Osteoblast (primary cell): ENCODE measurements at places on chromosomes 13 and 19. TPM values are rescaled to one million over a fixed set of nuclear protein-coding genes. Genes with fewer than 3 reads are reported as not detected.

DNA sequence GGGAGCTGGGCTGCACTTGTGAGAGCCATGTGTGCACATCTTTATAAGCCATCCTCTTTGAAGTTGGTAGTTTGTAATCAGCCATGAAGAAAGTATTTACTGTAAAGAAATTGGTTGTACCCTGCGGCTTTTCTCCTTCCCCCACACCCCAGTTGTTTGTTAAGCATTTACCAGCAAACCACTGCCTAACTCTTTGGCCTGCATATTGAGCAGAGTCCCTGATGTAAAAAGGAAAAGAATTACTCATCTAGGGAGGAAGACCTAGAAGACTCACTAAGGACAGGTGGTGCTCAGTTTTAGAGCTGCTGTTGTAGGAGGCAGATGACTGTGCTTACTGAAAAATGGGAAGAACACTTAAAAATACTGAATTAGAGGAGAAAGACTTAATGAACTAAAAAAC is 245.3 kb downstream of the PCCA start:
- no peak for DNase-seq
- peaks cover 4% of the 10 kb centered on the region for H3K4me1 ChIP-seq
- H3K36me3 ChIP-seq = no peaks in the 10 kb centered on the region
- no peak overlapping the region for H3K4me3 ChIP-seq
- no peak overlapping the region for H3K27ac ChIP-seq

The HRC gene
- not detected in 2 replicates for total RNA-seq

DNA sequence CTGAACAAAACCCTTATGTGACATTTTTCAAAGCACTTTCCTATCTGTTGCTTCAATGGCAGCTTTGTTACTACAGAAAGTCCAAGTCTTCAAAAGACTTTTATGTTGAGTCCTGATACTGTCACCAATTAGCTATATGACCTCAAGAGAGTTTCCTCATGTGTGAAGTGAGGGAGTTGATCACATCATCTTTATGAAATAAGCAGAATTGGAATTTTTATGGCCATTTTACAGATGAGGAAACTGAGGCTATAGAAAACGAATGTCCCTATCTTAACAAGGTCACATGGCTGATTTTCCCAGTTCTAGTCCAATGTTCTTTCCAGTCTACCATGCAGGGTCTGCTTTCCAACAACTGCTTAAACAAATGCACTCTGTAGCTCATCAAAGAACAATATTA is 2.6 kb downstream of the TNFRSF19 start:
- H3K4me3 ChIP-seq = peak overlapping the region; percentile 59
- H3K27ac ChIP-seq = no peak overlapping the region
- DNase-seq = no peak
- peaks cover 4% of the 10 kb centered on the region for H3K27me3 ChIP-seq
- peaks cover 3% of the 10 kb centered on the region for H3K4me1 ChIP-seq
- H3K36me3 ChIP-seq = no peaks in the 10 kb centered on the region

- no peaks in the 10 kb centered on the region for H3K27me3 ChIP-seq
- H3K27ac ChIP-seq = peak overlapping the region; percentile 87
- H3K4me1 ChIP-seq = peaks cover 20% of the 10 kb centered on the region
- peak overlapping the region; percentile 100 for H3K4me3 ChIP-seq
- peaks cover 16% of the 10 kb centered on the region for H3K36me3 ChIP-seq
Observed at GRCh38 chr19:2476451-2477140, 669 bp downstream of the GADD45B start.

The UBE2L5 gene
- total RNA-seq = 0.59 TPM in 1 of 2 replicates, not detected in the other

- no peak overlapping the region for H3K4me3 ChIP-seq
- H3K27me3 ChIP-seq = no peaks in the 10 kb centered on the region
- no peak overlapping the region for H3K27ac ChIP-seq
- DNase-seq = peak; percentile 43
- H3K36me3 ChIP-seq = no peaks in the 10 kb centered on the region
- peaks cover 4% of the 10 kb centered on the region for H3K4me1 ChIP-seq
Observed at GRCh38 chr13:59680429-59681024, 483.2 kb downstream of the DIAPH3 start.

The NCR1 gene
- total RNA-seq = 0.36 and 0.59 TPM in 2 replicates

The CEACAM4 gene
- total RNA-seq = not detected in 2 replicates

DNA sequence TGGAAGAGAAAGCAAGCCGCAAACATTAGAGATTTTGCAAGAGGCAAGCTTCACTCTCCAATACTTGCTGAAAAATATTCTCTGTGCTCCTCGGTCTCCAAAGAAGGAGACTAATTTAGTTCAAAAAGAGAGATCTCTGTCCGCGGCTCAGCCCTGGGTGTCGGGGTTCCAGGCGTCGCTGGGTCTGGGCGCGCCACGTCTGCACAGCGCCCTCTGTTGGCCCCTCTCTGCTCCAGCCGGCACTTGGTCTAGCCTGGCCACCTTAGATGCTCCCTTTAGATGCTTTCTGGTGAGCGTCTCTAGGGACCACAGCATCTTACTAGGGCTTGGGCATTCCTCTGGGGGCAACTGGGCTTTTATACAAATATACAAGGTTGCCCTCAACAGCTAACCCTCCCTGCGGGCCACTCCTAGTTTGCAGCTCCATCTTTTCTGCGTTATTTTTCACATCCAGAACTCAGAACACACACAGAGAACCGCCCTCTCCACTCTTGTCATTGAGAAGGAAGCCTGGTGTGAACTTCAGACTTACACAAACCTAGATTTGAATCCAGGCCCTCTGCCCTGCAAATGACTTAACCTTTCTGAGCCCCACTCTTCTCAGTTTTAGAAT is 78.3 kb downstream of the CYSLTR2 start:
- peak overlapping the region; percentile 5 for H3K4me3 ChIP-seq
- no peak overlapping the region for H3K27ac ChIP-seq
- peaks cover 9% of the 10 kb centered on the region for H3K27me3 ChIP-seq
- DNase-seq = no peak
- H3K36me3 ChIP-seq = no peaks in the 10 kb centered on the region

DNA sequence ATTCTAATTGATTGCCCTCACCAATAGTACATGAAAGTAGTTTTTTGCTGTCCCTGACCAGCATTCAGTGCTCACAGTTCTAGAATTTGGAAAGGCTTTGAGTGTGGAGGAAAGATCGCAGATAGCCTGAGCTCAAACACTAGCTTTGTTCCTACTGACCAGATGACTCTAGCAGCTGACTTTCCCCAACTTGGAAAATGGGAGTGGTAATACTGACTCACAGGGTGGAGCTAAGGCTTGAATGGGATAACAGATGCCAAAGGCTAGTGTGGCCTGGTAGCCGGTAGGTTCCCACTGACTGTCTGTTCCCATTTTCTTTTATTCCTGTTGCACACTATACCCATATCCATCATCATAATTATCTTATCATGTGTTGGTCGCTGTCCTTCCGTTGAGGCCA is 3.7 kb downstream of the ZSCAN22 start:
- no peaks in the 10 kb centered on the region for H3K36me3 ChIP-seq
- H3K4me1 ChIP-seq = peaks cover 17% of the 10 kb centered on the region
- no peak overlapping the region for H3K4me3 ChIP-seq
- peak overlapping the region; percentile 27 for H3K27ac ChIP-seq
- peak; percentile 96 for DNase-seq

The FGF22 gene
- not detected in 2 replicates for total RNA-seq

GRCh38 chr13:100734194-100734720 is 59.7 kb upstream of the TMTC4 start:
- no peak overlapping the region for H3K4me3 ChIP-seq
- H3K36me3 ChIP-seq = no peaks in the 10 kb centered on the region
- H3K4me1 ChIP-seq = no peaks in the 10 kb centered on the region
- no peak overlapping the region for H3K27ac ChIP-seq
- H3K27me3 ChIP-seq = no peaks in the 10 kb centered on the region

GRCh38 chr19:18967358-18968146 is 26.5 kb upstream of the HOMER3 start:
- H3K27me3 ChIP-seq = no peaks in the 10 kb centered on the region
- no peak overlapping the region for H3K4me3 ChIP-seq
- H3K4me1 ChIP-seq = peaks cover 24% of the 10 kb centered on the region
- H3K36me3 ChIP-seq = no peaks in the 10 kb centered on the region
- peak; percentile 87 for DNase-seq

- H3K36me3 ChIP-seq = peaks cover 8% of the 10 kb centered on the region
- no peaks in the 10 kb centered on the region for H3K27me3 ChIP-seq
- H3K4me3 ChIP-seq = peak overlapping the region; percentile 90
- H3K27ac ChIP-seq = peak overlapping the region; percentile 72
Observed at GRCh38 chr19:36528921-36529518, 949 bp upstream of the ZNF260 start.

GRCh38 chr13:96797136-96797535 is 197.1 kb downstream of the OXGR1 start:
- DNase-seq = no peak
- no peaks in the 10 kb centered on the region for H3K4me1 ChIP-seq
- H3K4me3 ChIP-seq = no peak overlapping the region

The KDELR1 gene
- total RNA-seq = 95.2 and 119 TPM in 2 replicates

DNA sequence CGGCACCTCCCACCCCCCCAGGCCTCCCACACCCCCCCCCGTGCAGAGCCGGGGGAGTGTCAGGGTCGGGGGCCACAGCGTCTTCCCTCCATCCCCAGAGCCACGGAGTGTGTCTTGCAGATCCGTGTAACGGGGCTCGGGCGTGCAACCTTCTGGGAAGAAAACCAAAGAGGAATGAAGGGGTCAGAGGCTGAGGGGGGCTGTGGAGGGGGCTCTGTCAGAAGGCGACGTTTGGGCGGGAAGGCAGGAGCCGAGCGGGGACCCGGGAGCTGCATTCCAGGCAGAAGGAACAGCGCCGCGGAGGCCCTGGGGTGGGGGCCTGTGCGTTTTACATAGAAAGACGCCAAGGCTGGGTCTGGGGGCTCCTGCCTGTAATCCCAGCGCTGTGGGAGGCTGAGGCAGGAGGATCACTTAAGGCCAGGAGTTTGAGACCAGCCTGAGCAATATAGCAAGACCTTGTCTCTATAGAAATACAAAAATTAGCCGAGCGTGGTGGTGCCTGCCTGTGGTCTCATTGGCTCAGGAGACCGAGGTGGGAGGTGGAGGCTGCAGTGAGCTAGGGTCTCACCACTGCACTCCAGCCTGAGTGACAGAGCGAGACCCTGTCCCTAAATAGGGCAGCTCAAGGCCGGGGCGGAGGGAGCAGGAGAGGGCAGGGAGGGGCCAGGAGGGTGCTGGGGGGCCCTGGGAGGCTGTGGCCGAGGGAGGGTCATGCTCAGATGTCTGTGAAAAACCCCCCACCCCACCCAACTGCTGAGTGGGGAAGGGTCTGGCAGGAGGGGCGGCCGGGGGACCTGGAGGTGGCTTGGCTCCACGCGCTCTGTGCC is 27.8 kb downstream of the ARID3A start:
- H3K36me3 ChIP-seq = no peaks in the 10 kb centered on the region
- peaks cover 14% of the 10 kb centered on the region for H3K4me1 ChIP-seq
- no peak for DNase-seq
- H3K27ac ChIP-seq = no peak overlapping the region
- H3K4me3 ChIP-seq = no peak overlapping the region

DNA sequence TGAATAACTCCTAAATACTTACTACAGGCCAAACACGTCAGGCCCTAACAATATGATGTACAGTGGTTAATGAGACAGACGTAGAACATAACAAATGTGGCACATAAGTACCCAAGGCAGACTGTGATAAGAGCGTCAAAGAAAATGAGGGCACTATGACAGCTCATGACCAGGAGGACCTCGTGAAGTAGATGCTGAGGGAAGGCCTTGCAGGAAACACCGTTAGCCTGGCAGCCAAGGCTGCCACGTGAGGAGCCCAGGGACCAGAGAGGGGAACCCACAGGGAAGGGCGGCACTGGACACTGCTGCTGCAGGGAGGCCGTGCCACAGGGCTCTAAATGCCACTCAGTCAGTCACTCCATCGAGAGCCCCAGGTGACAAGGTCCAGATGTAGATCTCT is 5.7 kb downstream of the TUBGCP3 start:
- peaks cover 4% of the 10 kb centered on the region for H3K4me1 ChIP-seq
- no peaks in the 10 kb centered on the region for H3K27me3 ChIP-seq
- no peak for DNase-seq

GRCh38 chr13:101127741-101128353 is 288.5 kb downstream of the NALCN start:
- H3K27me3 ChIP-seq = no peaks in the 10 kb centered on the region
- no peak overlapping the region for H3K27ac ChIP-seq
- no peak overlapping the region for H3K4me3 ChIP-seq
- H3K36me3 ChIP-seq = no peaks in the 10 kb centered on the region

DNA sequence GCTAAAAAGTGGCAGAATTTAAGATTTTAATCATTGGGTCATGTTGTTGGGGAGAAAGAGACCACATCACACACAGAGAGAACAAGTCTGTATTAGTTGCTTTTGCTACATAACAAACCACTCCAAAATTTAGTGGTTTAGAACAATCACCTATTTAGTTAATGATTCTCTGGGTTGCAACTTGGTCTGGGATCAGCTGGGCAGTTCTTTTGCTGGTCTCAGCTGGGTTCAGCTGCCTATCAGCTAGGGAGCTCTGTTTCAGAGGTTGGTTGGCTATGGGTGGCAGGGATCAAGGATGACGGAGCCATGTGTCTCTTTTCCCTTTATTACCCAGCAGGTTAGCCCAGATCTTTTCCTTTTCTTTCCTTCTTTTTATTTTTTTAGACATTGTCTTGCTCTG is 8.9 kb downstream of the PINLYP start:
- no peaks in the 10 kb centered on the region for H3K27me3 ChIP-seq
- no peak overlapping the region for H3K4me3 ChIP-seq
- H3K4me1 ChIP-seq = no peaks in the 10 kb centered on the region
- peak; percentile 39 for DNase-seq

- DNase-seq = peak; percentile 98
- no peaks in the 10 kb centered on the region for H3K36me3 ChIP-seq
- peaks cover 2% of the 10 kb centered on the region for H3K27me3 ChIP-seq
- no peak overlapping the region for H3K4me3 ChIP-seq
- no peaks in the 10 kb centered on the region for H3K4me1 ChIP-seq
Observed at GRCh38 chr19:16899566-16900075, 10.8 kb downstream of the F2RL3 start.

DNA sequence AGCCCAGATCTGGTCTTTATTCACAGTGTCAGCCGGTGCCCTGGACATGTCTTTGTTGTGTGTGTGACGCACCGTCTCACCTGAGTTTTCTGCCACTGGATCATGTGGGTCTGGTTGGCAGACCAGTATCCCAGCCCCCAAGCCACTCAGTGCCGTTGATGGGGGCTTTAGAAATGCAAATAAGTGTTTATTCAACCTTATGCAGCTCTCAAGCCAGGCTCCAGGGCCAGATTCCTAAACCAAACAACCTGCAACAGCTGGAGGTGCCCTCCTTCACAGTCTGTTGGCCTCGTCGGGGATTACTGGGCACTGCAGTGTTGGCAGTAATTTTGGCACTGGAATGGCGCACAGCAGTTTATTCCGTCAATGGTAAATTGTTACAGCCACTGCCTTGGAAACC is 21.6 kb downstream of the FAM124A start:
- no peaks in the 10 kb centered on the region for H3K36me3 ChIP-seq
- H3K27ac ChIP-seq = no peak overlapping the region
- peaks cover 45% of the 10 kb centered on the region for H3K27me3 ChIP-seq
- no peak overlapping the region for H3K4me3 ChIP-seq
- no peak for DNase-seq

DNA sequence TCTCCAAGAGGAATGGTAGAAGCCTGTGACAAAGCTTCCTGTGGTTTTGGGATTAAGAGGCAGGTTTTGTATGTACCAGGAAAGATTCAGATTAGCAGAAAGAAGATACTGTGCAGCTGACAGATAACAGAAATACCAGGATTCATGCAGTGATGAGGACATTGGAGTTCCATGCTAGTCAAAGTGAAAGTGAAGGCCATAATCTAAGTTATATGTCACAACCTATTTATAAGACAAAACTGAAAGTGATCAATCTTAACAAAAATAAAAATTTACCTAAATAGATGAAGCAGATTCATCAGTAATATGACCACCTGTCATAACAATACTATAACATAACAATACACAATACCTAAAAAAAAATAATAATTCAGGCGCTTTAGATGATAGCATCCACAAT is 1305.2 kb upstream of the PCDH9 start:
- H3K4me3 ChIP-seq = no peak overlapping the region
- no peak overlapping the region for H3K27ac ChIP-seq
- H3K27me3 ChIP-seq = no peaks in the 10 kb centered on the region
- no peaks in the 10 kb centered on the region for H3K4me1 ChIP-seq
- H3K36me3 ChIP-seq = no peaks in the 10 kb centered on the region
